Stimulated activated CD4-positive, alpha-beta T cell treated with anti-CD3 and anti-CD28 coated beads, Interleukin-1b, Interleukin-23, amount 100 ng/mL, for 1 hour (primary cell): ENCODE measurements at places on chromosomes 11 and 22.

- DNase-seq: no peak
These were observed 57.1 kb downstream of the FAM181B start for GRCh38 chr11:82676483-82677094.

DNA sequence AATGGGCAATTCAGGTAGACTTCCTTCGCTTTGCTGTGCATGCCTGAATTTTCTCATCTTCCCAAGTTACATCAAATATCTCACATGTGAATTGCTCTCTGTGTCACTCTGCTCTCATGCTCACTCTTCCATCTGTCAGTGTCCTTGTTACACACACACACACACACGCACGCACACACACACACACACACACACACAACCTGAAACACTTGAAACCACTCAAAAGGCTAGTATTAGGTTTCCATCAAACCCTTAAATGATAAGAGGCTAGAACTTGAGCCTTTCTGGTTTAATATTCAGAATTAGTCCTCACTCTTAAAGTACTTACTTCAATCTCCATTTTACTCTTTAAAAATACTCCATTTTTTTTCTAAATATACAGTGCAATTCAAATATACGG is 282.4 kb downstream of the C11orf87 start:
- no peak for DNase-seq

GRCh38 chr11:72456651-72457050 is 22.3 kb upstream of the CLPB start:
- no peak for DNase-seq

DNA sequence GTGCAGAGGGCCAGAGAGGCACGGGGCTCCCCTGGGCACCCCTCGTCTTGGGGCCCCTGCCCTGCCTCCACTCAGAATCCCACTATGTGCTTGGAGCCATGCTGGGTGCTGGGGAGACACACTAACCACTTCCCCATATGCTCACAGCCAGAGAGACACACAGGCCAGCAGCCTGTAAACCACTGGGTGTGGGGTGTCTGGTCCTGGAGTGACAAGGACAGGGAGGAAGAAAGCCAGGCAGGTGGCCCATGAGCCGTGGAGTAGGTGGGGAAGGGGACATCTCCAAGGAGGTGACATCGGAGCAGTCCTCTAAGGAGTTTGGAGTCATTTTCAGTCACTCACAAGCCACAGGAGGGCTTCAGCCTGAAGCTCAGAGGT is 58.9 kb downstream of the CDKN1C start:
- DNase-seq: no peak

- DNase-seq: no peak
These were observed 127.0 kb downstream of the COMMD9 start for GRCh38 chr11:36162006-36162882.

DNA sequence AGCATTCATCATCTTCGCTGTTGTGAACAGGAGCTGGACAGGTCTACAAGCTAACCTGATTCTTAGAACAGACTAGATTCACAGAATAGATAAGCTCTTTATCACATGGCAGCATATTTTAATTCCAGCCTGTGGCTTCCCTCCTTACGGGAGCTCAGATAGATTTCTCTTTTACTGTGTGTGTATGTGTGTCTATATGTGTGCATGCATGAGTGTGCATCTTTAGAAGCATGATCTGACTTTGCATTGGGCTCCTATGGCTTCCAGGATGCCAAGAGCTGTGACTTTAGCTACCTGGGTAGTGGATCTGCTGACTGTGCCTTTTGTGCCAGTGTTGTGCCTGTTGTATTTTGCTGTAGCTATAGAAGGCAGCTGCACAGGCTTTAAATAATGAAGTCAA is 44.3 kb downstream of the ZNRF3 start:
- DNase-seq: no peak

- no peak for DNase-seq
These were observed 120.6 kb downstream of the MICAL3 start for GRCh38 chr22:17903564-17904295.

- no peak for DNase-seq
These were observed 7.3 kb upstream of the EHF start for GRCh38 chr11:34613552-34614056.

GRCh38 chr11:81237139-81237538 is 1496.5 kb downstream of the FAM181B start:
- DNase-seq: no peak

GRCh38 chr22:43388420-43388851 is 23.4 kb upstream of the MPPED1 start:
- peak; percentile 57 for DNase-seq

- DNase-seq: no peak
These were observed 1065.2 kb downstream of the JRKL start for GRCh38 chr11:97454988-97455387.

DNA sequence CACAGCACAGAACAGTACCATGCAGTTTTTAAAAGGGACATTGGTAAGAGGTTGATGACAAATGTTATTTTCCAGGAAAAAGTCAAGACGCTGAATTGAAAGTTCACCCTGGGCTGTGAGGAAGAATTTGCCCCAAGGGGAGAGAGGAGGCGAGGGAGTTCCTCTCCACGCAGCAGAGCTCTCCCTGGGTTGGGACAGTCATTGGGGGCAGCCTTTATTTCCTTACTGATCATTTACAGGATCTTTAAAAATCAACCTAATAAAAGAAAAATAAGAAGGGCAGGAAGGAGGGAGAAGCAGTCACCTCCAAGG is 49.9 kb upstream of the WNT7B start:
- DNase-seq: no peak

GRCh38 chr11:18698341-18699268 is at the start of gene TMEM86A:
Gene TMEM86A (plus strand): TSS chr11:18698779. CDS start chr11:18698887, 108 bp downstream.
- DNase-seq: peak; percentile 81

GRCh38 chr11:64923151-64923661 is 1.3 kb upstream of the PPP2R5B start:
- no peak for DNase-seq

- DNase-seq: no peak
These were observed 95.9 kb upstream of the DDI1 start for GRCh38 chr11:103940551-103940950.

DNA sequence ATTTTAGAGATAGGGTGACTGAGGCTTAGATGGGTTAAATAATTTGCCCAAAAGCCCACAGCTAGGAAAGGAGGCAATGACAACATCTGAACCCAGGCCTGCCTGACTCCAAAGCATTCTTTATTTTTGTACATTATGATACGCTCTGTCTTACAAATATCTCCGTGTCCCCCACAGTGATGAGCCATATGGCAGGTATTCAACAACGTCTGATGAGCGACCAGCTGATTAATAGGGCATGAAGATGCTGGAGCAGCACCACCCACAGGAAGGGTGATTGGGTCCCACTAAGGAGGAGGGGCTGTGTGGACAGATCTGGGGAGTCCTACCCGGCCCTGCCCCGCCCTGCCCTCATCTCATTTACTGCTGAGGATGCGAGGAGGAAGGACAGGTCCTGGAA is 380.6 kb downstream of the CADM1 start:
- DNase-seq: no peak

- DNase-seq: no peak
These were observed 60.7 kb upstream of the MPEG1 start for GRCh38 chr11:59273373-59273841.

DNA sequence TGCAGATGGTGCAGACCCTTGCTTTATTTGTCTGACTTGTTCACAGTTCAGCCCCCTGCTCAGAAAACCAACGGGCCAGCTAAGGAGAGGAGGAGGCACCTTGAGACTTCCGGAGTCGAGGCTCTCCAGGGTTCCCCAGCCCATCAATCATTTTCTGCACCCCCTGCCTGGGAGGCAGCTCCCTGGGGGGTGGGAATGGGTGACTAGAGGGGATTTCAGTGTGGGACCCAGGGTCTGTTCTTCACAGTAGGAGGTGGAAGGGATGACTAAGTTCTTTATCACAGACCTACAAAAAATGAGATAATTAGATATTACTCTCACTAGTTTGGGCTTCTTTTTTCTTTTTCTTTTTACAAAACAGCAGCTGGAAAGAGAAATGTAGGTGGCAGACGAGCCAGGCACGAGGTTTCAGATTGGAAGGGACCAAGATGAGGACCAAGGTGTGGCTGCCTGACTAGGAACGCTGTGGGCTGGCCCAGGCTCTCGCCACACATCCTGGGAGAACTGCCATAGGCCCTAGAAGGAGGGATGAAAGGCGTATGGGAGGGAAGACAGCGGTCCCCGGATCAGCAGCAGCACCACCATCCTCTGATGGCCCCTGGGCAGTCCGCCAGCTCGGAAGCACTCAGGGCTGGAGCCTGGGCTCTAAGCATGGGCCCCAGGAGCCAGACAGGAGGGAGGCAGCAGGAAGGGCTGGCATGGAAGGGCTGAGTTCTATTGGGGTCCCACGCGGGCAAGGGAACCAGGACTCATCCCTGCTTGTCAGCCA is 14.2 kb downstream of the TXN2 start:
- no peak for DNase-seq

GRCh38 chr11:134880788-134881187 is 468.7 kb upstream of the B3GAT1 start:
- no peak for DNase-seq

DNA sequence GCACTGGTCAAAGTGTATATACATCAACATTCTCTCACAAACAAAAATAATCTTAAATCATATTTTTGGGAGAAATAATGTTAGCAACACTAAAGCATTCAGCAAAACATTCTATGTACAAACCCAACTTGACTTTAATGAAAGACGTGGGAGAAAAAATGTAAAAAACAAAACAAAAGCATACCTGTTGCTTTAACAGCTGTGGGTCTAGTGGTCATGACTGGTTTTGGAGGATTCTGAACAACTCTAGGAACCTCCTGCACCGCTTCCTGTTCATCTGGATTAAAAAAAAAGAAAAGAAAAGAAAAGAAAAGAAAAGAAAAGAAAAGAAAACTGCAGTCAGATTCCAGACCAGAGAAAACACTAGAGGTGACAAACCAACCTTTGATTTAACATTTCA is 2.1 kb downstream of the FNBP4 start:
- no peak for DNase-seq

GRCh38 chr11:12086271-12087074 is 23.9 kb upstream of the MICAL2 start:
- DNase-seq: no peak

DNA sequence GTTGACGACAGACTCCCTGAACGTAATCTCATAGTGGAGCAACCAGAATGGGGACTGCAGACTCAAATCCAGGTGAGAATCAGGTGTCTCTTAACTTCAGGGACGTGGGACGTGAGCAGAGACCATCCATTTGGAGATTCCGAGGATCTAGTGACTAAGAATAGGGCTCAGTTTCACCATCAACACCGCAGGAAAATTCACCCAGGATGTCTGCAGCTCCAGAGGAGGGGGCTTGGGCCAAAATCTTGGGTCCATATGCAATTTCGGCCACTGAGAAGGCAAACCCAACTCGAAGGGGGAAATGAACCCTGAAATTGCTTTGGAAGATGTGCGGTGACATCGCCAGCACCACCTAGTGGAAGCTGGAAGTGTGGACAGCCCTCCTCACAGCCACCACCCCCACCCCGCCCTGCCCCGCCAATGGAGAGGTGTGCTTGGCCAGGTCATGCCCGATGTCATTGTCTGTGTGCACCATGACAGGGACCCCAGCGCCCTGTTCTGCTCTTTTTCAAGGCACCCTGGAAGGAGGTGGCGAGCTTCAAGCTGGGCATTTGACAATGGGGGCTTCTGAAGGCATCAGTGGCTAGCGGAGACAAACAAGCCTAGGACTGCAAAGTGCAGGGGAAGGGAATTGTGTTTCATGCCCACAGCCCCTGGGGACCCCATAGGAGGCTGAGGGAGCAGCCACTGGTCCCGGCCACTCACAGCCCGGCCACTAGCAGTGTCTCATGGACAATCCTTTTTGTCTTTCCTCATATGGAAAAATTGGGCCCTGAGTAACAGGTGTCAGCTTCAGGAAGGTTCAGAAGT is 24.8 kb downstream of the APOL1 start:
- DNase-seq: no peak

DNA sequence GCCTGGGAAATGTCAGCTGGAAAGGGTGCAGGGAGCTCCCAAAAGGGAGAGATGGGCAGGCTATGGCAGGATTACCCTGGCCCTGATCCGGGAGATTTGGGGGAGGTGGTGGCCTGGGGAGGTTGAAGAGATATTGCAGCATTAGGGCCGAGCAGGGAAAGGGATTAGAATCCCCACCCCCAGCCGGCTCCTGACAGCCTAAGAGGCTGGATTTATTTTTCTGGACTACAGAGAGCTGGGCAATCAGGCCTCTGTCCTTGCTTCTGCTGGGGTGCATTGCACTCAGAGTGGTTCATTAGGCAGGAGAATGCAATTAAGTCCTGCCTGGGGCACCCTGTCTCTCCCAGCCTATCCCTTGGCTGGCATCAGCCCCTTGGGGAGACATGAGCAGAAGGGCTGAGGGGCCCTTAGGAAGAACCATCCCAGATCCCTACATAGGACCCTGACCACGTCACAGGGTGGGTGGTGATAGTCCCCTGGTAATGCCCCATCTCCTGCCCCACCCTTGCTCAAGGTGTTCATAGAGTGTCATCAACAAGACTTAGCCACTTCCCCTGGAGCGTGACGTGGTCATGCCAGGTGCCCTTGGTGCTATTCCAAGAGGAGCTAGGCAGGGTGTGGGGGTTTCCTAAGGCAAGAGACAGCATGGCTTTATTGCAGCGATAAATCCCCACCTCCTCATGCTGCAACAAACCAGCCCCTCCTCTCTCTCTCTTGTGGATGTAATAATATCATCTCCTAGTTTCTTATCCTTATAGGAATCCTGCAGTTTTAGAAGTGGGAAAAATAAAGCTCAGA is 38.4 kb upstream of the KLHL35 start:
- no peak for DNase-seq

GRCh38 chr11:20731676-20732215 is 62.4 kb downstream of the NELL1 start:
- DNase-seq: no peak

- DNase-seq: no peak
These were observed 22.2 kb downstream of the NNMT start for GRCh38 chr11:114318361-114318760.

- no peak for DNase-seq
These were observed 1119.7 kb downstream of the BRD1 start for GRCh38 chr22:48707763-48708557.

DNA sequence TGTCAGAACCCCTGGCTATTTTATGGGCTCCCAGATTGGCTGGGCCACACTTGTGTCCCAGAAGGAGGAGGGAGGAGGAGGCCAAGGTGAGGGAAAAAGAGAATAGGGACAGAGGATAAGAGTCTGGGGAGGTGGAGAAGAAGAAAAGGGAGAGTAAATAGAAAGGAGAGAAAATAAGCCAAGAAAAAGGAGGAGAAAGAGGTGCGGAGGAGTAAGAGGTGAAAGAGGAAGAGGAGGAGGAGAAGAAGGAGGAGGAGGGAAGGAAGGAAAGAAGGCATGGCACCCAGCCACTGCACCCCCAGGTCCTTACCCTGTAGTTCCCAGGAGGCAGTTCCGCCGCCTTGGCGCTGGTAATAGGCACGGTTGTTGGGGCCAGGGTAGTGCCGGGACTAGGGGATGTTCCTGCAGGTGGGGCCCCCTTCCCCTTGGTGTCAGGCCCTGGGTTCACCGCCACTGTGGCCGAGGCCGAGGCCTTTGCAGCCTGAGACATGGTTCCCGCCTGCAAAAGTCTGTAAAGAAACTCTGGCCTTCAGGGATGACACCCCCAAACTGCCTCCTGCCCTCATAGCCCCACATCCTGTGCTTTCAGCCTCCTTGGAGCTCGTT is 1.9 kb downstream of the CRYBB1 start:
- DNase-seq: no peak
